ENCODE measurements at places on chromosomes 7 and 10.

- DNase-seq: no peak
These were observed 720.5 kb downstream of the GRID1 start for GRCh38 chr10:85645926-85646711.

DNA sequence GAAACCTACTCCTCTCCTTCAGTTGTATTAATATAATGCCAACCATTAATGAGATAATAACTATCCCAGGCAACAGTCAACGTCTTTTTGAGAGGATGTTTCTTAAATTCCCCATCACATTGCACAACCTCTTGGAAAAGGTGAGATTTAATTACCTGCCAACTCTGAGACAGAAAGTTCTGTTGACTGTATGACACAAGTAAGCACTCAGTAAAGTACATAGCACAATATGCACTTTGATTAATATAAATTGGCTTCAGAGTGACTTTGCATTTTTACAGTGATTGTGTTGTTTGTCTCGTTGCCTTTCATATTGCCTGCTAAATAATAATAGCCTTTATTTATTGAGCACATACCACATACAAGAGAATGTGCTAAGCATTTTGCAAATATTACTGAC is 46.7 kb downstream of the CAV1 start:
- DNase-seq: no peak

DNA sequence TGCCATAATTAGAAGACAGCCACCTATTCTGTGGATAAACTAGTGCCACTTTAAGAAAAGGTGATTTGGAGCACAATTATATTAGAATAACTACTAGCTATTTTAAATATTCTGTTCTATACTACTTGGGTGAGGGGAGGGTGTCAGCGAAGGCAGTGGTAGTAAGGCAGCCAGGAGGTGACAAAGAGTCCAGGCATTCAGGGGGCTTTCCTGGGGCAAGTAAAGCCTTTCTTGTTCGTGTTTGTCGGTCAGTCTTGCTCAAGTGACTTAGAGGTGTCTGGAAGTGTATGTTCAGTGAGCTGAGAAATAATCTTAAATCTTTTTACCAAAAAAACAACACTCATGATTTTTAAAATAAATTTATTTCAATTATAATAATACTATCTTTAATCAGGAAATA is 34.4 kb downstream of the ADD3 start:
- no peak for DNase-seq

- DNase-seq: no peak
These were observed 1.6 kb downstream of the POLR1F start for GRCh38 chr7:19707240-19707639.

DNA sequence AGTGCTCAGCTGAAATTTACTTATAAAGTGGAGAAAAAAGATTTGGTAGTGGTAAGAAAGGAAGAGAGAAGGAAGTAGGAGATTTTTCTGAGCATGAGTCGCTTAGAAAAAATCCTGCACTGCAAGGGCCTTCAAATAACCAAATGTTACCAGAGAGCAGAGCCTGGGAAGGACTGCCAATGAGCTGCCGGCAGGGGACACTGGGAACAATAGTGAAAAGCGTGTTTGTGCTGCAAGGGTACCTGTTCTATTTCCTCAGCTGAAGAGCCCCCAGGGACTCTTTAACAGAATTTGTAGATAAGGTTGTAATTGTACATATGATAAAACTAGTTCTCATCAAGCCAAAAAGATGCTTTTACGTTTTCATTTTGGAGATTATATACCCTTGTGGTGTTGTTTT is 696.3 kb upstream of the C7orf33 start:
- no peak for DNase-seq

DNA sequence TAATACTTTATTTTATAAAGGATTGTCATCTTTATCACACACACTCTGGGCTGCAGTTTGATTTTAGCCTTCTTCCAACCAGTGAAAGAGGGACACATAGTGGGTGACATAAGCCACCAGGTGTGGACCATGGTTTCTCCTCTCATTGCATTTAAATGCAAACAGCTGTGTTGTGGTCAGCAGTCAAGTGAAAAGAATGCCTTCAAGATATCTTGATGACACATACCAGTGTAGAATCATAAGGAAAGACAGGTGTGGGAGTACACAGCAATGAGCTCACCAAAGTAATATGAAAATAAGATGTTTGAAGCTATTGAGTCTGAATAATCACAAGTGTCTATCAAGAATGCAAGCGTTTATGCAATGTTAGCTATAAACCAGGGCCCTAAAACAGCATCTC is 580.0 kb downstream of the XPNPEP1 start:
- no peak for DNase-seq

DNA sequence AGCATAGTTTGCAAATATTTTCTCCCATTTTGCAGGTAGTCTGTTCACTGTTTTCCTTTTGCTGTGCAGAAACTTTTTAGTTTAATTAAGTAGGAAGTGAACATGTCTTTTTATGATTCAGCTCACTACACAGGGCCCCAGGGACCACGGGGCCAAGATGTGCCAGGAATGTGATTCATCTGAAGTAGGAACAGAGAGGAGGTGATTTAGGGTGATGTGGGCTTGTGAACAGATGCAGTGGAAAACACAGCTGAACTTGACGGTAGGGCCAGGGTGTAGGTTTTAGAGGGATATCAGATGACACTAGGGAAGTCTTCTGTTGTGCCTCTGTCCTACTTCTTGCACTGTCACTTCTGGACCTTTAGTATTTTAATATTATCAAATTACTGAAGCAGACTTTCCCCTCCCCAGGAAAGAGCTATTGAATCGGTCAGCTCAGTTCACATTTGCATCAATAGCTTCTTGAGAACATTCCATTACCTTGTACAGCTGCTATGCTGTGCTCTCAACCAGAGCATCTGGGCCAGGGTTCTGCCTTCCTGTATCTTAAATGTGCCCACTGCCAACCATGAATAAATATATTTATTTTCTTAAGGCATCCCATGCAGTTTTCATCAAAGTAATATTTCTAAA is 96.9 kb downstream of the OSBPL3 start:
- no peak for DNase-seq

GRCh38 chr10:43199088-43199683 is 60.9 kb downstream of the CSGALNACT2 start:
- DNase-seq: no peak

DNA sequence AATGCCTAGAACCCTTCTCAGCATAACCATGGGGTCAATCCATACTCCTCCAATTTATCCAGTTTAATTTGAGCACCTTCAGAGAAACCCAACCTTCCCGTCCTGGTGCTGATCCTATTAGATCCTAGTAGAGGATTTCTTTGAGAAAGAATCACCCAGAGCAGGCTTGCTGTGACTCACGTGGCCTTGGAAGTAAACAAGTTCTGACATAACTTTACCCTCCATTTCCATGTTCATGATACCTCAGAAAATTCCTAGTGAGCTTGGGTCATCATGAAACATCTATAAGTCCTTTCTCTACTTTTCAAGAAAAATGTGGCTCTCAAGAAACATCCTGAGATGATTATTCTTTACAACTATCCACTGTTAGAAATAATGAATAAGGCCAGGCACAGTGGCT is 71.7 kb downstream of the PRLHR start:
- no peak for DNase-seq

- DNase-seq: no peak
These were observed 29.9 kb upstream of the RAPGEF5 start for GRCh38 chr7:22386865-22387264.

DNA sequence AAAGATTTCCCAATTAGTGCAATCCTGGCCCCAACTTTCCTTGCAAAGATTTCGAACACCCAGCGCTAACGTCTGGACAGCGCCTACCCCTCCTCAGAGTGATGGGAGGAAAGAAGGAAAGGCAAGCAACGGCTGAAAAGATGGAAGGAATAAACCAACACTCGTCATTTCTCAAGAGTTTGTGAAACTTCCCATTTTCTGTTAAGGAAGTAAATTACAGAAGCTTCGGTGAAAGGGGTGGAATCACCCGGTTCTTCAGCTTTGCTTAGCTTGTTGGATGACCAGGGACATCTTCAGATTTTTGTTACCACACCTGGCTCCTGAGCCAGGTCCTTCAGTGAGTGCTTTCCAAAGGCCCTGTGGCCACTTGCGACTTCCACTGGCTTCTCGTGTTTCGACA is 313.1 kb downstream of the SKIDA1 start:
- no peak for DNase-seq

Measured in GM12891 (cell line).